Fibroblast of lung (primary cell): ENCODE measurements at places on chromosomes 2 and 18.
A peak's percentile ranks its signal among the peaks of the same experiment; 100 is the strongest.

DNA sequence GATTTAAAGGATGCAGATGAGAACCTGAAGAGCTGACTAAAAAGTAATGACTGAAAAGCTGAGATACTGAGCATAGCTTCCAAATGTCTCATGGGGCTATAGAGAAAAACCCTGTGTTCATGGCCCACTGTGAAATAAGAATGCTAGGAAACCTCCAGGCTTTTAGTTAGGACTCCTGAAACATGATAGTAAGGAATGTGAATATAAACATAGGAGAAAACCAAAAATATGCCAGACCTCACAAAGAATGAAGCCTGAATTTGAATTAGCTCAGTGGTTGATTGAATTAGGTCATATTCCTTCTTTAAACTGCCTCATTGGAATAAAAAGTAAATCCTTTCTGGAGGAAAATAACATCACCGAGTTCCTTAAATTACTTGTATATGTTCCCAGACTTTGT, 194.5 kb upstream of the NXPH2 start:
- peak; percentile 87 for DNase-seq

DNA sequence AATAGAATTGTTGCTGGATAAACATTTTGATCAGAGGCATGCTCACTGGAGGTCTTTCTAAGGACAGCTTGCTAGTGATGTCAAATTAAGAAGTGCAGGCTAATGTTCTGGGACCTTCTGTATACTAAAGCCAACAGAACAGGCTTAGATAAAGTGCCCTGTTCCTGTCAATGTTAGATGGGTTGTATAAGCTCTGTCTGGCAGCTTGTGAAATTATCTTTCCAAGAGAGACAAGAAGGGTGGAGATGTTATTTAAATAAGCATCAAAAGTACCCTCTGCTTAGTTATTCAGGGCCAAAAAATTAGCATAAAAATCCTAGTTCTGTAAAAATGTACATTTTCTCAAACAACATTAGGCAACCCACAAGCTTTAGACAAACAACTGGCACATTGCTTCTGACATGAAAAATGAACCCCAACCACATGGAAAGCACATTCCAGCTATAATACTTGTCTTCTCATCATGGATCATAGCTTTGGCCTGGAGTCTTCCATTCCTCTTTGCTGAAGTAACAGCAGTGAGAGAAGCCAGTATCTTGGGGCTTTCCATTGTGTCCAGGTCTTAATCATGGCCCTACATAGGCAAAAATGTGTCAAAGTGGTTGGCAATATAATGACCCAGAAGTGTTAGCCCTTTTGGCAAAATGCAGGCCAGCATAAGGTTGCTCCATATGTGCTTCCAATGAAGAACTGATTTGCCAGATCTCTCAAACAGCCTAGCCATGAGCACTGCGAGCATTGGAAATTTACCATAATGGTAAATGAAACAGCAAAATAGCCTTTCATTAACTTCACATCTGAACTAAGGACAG, 478.1 kb upstream of the ZNF804A start:
- no peak for DNase-seq

DNA sequence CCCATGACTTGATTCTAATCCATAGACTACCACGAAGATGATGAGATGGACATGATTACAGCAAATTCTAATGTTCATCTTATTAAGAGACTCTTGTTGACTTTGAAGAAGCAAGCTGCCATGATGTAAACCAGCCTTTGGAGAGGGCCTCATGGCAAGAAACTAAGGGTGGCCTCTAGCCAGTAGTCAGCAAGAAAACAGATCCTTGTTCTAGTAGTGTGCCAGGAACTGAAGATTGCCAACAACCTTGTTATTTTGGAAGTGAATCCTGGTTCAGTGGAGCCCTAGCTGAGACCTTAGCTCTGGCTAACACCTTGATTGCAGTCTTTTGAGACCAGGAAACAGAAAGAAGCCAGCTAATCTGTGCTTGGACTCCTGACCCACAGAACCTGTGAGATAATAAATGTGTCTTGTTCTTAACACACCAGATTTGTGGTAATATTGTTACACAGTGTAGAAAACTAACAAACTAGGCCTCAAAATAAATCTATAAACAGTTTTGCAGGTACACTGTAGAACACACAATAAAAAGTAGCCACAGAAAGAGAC, 10.0 kb downstream of the PHOSPHO2 start:
- DNase-seq: no peak

DNA sequence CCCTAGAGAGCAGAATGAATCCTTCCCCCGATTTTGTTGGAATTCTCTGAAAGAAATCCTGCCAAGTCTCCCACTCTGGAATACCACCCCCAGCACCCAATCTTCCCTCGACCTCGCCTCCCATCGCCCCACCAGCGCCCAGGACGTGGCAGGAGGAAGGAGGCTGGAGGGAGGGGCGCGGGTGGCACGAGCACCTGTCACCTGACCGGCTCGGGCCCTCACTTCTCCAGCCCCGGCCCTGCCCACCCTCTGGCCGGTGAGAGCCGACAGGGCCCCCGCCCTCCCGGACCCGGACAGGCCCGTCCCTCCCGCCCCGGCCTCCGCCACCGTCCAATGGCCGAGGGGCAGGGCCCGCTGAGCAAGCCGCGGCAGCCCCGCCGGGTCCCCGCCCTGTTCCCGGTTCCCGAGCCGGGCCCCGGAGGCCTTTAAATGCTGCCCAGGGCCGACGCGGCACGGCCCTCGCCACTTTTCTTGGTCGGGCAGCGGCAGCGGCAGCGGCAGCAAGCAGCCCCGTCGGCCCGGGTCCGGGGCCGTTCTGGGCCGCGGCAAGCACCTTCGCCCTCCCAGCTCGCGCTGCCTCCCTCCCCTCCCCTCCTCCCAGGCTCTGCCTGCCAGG, at the start of gene LGALSL:
TSS of gene LGALSL (plus strand) at position 393 of the 616 bp plus-strand sequence. CDS start 384 bp downstream, outside the sequence.
- DNase-seq: peak; percentile 38

GRCh38 chr2:47777277-47777937, 5.5 kb upstream of the MSH6 start:
- DNase-seq: no peak

DNA sequence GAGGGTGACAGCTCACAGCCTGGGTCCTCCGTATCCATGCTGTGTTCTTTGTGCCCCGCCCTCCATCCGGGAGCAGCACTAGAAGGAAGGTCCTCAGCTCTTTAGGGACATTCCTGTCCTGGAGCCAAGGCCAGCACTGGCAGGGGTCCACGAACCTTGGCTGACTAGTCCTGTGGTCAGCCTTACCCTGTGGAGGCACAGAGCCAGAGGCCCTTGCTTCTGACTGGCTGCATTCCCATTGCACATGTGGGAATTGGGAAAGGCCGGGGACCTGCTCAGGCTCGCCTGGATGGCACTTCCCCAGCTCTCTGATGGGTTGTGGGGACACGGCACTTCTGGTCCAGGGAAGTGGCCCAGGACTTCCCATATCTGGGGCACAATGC, 24.9 kb upstream of the RHOB start:
- DNase-seq: peak; percentile 87

- DNase-seq: peak; percentile 97
Observed at GRCh38 chr2:160417745-160418397, 75.7 kb downstream of the RBMS1 start.

GRCh38 chr18:24198461-24198860, 59.6 kb downstream of the CABYR start:
- DNase-seq: no peak

DNA sequence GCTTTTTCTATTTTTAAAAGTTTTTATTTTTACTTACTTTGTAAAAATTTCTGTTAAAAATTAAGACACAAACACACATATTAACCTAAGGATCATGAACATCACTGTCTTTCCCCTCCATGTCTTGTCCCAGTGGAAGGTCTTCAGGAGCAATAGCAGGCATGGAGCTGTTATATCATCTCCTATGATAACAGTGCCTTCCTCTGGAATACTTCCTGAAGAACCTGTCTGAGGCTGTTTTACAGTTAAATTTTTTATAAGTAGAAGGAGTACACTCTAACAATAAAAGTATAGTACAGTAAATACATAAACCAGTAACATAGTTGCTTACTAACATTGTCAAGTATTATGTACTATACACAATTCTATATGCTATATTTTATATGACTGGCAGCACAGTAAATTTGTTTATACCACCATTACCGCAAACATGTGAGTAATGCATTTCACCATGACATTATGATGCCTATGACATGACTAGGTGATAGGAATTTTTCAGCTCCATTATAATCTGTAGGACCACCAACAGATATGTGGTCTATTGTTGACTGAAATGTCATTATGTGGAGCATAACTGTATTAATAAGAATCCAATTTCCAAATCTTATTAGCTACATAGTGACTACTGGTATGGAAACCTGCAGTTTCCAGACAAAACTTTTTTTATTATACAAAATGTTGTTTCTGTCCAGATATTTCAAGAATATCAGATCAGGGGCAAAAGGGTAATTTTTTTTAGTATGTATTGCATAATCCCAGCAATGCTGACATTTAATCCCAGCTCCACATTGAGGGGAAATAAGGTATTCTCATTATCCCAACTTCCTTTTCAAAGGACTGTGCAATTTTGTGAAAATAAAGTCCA, 337.2 kb upstream of the SLC39A10 start:
- DNase-seq: peak; percentile 15

- DNase-seq: no peak
Observed at GRCh38 chr2:233275223-233275622, 23.8 kb downstream of the ATG16L1 start.

GRCh38 chr2:13193075-13193474, 476.3 kb downstream of the TRIB2 start:
- DNase-seq: peak; percentile 70

DNA sequence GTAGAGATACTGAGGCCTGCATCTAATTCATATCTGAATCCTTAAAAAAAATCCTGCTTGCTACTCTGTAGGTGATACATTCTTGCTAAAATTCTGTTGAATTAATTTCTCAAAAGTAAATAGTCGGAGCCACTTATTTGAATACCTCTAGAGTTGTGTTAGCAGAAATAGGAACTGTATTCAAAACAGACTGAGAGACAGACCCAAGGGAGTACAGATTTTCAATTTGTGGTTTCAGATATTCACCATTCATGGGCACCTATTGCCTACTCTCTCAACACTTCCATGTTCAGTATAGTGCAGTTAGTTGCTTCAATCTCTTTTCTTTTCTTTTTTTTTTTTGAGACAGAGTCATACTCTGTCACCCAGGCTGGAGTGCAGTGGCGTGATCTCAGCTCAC, 46.6 kb upstream of the CTLA4 start:
- DNase-seq: no peak

DNA sequence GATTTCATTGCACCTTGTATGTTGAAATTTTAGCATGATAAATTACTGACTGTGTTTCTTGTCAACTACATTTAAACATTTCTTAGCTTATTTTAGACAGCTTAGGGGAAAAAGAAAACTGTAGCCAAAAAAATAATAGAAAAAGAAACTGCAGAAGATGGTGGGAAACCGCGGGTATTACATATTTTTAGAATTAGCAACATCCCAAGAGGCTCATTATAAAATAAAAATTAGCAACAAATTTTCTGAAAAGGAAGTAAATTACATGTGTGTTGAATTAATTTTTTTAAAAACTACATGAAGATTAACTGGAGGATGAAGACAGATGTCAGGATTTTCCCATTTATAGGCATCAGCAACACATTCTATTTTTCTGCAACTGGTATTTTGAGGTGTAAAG, 4.3 kb downstream of the PELI1 start:
- no peak for DNase-seq

GRCh38 chr2:52192656-52193055, 1160.7 kb upstream of the NRXN1 start:
- DNase-seq: no peak

DNA sequence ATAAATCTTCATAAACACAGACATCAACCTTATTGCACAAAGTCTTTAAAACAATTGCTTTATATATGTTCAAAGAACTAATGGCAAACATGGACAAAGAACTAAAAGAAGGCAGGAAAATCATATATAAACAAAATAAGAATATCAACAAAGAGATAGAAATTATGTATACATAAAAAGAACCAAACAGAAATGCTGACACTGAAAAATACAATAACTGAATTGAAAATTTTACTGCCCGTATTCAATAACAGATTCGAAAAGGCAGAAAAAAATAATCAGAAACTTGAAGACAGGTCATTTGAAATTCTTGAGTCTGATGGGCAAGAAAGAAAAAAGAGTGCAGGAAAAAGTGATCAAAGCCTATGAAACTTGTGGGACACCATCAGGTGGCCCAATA, 22.0 kb upstream of the TFCP2L1 start:
- no peak for DNase-seq

DNA sequence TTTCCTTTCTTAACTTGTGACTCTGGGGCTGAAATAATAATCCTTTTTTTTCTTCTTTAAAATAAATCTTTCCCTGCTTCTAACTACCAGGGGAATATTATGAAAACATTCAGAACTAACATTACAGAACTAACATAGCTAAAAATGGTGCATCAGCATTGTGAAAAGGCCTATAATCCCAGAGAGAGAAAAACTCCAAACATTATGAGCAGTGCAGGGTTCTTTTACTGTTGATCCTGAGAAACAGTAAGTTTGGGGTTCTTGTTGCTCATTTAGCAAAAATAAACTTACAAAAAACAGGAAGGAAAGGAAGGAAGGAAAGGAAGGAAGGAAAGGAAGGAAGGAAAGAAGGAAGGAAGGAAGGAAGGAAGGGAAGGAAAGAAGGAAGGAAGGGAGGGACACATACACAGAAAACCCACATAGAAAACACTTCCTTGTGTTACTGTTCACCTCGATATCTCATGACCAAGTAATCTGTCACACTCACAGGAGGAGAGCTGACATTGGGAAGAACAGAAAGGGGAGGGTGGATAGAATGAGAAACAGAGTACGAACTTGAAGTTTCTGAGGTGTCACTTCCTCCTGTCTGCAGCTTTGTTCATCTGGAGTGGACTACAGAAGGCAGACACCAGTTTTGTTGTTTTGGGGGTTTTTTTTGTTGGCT, 18.4 kb upstream of the PIK3C3 start:
- DNase-seq: no peak

DNA sequence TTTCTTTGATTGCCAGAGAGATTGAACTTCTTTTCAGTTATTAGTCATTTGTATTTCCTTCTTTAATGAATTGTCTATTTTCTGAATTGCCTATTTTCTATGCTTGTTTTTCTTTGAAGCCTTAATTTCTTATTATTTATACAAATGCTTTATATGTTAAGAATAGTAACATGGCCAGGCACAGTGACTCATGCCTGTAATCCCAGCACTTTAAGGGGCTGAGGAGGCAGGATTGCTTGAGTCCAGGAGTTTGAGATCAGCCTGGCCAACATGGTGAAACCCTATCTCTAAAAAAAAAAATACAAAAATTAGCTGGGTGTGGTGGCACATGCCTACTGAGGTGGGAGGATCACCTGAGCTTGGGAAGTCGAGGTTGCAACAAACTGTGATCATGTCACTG, 4.7 kb upstream of the RAB11FIP5 start:
- DNase-seq: peak; percentile 28

- DNase-seq: no peak
Observed at GRCh38 chr2:179037807-179038206, 12.1 kb downstream of the CCDC141 start.
